ENCODE measurements at places on chromosomes 2 and 18. TPM values are rescaled to one million over a fixed set of nuclear protein-coding genes. Genes with fewer than 3 reads are reported as not detected.

Gene SKOR2
- total RNA-seq = not detected

Gene RUFY4
- not detected for total RNA-seq

Gene KLF7
- 42.9 TPM for total RNA-seq

Gene DTNA
- 19.8 TPM for total RNA-seq

Gene C2orf80
- not detected for total RNA-seq

Gene ARHGAP15
- total RNA-seq = not detected

Gene RAX
- not detected for total RNA-seq

Gene EPAS1
- total RNA-seq = 257 TPM
